GM12878 (cell line): ENCODE measurements at places on chromosomes 2 and 18. TPM values are rescaled to one million over a fixed set of nuclear protein-coding genes. Genes with fewer than 3 reads are reported as not detected.

SERPINB13 gene
- total RNA-seq, result not detected in 2 replicates

TCF4 gene
- 33.6 and 33.8 TPM in 2 replicates for total RNA-seq

IL1A gene
- 6.1 and 6.6 TPM in 2 replicates for total RNA-seq

DNA sequence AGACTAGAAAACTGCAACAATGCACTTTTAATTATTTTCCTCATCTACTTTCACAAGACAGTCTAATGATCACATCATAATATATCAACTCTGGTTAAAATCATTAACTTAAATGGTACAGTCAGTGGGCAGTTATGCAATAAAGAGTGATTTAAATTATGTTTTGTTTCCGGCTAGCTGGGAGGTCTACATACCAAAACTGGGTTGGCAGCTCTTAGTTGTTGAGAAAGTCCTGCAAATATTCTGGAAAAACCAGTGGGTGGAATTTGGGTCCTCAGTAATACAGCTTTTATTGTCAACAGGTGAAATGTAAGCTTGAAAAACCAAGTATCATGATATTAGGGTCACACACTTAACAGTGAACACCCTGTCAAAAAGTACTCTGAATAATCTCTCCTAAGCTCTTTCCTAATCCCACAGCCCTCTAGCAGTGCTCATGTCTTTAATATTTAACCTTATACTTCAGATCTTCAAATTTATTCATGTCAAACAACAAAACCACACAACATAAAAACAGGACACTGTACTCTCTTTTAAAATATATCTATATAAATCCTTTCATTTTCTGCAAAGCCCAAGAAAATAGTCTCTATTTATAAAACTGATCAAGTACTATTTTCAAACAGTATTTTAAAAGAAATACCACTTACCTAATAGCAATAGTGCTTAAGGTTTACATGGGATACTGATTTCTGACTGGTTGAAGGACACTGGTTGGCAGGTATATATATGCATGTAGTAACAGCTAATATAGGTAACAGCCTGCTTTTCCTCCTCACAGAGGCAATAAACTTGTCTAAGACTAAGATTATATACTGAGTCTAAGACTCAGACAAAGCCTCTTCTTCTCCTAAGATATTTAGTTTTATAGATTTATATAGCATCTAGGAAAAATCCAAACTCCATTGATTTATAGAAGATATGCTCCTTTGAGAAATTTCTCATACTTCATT, 103.8 kb downstream of the GAREM1 start:
- DNase-seq, result no peak

DNA sequence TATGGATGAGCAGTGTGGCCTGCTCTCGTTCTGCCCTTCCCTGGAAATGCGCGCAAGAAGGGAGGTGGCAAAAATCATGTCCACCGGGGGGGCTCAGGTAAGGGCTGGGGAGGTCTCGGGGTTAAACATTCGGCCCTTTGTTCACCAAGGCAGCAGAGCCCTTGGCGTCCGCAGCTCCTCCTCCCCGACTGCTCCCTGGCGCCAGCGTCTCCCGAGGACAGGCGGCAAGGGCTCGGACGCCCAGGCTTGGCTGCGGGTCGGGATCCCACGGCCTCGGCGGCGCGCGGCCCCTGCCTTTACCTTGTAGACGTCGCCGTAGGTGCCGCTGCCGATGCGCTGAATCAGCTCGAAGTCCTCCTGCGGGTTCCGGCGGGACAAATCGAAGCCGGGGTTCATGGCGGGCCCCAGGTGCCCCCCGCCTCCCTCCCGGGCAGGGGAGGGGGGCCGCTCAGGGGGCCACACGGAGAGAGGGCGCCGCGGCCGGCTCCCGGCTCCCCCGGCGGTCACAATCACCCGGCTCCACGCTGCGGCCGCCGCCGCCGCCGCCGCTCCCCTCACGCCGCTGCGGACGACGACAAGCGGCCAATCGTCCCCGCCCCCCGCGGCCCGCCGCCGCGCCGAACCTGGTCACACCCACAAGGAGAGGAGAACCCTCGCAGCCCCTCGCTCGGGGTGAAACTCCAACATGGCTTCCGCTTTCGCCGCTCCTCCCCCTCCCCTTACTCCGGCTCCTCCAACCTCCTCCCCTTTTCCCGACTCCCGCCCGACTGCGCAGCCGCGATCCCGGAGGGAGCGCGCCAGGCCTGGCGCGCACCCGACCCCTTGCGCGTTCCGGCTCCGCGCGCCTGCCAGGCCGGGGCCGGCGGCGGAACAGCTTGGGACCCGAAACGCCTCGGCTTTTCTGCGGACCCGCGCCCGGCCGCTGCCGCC, at the start of gene MAP4K3:
MAP4K3 (minus strand) TSS at position 694 of the 930 bp plus-strand sequence; CDS start at position 396, 298 bp downstream.
- peak; percentile 51 for DNase-seq

- DNase-seq, result no peak
Observed at GRCh38 chr2:129779783-129780182, 199.7 kb upstream of the RAB6C start.

- DNase-seq, result no peak
Observed at GRCh38 chr2:200242570-200242969, 63.9 kb upstream of the SPATS2L start.
